ENCODE measurements at places on chromosomes 6 and 20.

GRCh38 chr6:20661721-20662120 is 127.5 kb downstream of the CDKAL1 start:
- DNase-seq: no peak

GRCh38 chr6:39803872-39804271 is 11.7 kb downstream of the DAAM2 start:
- no peak for DNase-seq

GRCh38 chr6:9315966-9316650 is 880.8 kb upstream of the SLC35B3 start:
- no peak for DNase-seq

DNA sequence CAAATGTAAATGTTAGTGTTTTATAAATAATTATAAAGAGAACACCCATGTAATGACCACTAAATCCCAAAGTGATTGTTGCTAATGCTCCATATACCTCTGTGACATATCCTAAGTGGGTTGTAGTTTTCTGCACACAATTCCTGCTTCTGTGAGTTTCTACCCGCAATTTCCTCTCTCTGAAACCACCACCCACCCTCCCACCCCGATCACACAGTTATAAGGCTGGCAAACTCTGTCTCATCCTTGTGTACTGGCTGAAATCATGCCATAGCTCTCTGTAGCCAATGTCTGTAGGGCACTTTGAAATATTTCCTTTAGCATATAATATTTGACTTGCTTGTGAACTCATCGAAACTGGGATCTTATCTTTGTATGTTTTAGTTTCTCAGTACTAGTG is 236.6 kb downstream of the PLCB1 start:
- no peak for DNase-seq

- peak; percentile 26 for DNase-seq
Measured at GRCh38 chr6:144131248-144131709, 19.0 kb upstream of the STX11 start.

DNA sequence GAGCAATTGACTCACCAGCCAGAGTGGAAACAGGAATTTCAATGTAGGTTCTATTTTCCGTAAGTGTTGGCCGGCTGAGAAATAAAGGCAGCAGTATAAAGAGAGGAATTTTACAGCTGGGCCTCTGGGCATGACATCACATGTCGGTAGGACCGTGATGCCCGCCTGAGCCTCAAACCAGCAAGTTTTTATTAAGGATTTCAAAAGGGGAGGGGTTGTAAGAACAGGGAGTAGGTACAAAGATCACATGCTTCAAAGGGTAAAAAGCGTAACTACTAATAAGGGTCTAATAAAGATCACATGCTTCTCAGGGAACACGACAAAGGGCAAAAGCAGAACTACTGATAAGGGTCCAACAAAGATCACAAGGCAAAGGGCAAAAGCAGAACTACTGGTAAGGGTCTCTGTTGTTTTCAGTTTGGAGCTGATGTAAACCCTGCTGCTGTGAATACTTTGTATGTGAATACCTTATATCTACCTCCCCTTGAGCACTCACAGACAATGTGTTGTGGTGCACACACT is 9.0 kb upstream of the TULP4 start:
- no peak for DNase-seq

GRCh38 chr20:61939691-61940360 is 125.9 kb downstream of the TAF4 start:
- no peak for DNase-seq

DNA sequence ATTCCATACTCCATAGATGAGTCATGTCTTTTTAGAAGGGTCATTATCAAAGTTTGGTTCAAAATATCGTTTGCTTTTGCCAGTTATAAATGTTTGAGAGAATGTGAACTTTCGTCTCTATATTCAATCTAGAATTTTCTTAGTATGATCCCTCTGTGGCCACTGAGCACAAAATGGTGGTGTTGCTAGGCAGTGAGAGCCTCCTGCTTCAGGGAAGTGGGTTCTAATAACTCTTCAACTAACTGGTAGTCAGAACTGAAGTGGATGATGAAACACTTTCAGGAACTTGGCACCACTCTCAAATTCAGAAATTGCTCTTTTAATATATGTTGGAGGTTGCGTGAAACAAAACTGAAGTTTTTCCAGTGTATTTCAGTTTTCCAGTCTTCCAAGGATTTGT is 125.0 kb upstream of the DOK5 start:
- no peak for DNase-seq

GRCh38 chr6:163705923-163706322 is 291.4 kb downstream of the QKI start:
- DNase-seq: no peak

GRCh38 chr6:14925699-14926026 is 320.2 kb upstream of the JARID2 start:
- no peak for DNase-seq

DNA sequence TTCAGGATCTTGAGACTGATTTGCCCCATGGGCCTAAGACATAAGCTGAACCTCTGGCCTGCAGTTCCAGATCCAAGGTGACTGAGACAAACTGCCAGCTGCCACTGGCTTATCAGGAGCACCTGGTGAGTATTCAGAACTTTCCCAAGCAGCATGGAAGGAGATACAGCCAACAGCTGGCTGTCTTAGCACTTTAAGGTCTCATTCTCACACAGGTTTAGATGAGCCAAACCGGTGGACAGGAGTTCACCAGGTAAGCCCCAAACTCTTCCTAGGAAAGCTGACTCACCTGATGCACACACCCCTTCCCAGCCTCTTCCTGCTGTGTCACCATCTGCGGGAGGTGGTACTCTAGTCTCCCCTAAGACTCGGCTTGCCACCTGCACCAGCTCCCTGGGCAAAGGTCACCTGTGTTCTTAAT is at the start of gene BANF2:
Gene BANF2, plus strand, starts transcription at position 36 of the 421 bp plus-strand sequence. CDS start 25,060 bp downstream, outside the sequence.
- no peak for DNase-seq

- DNase-seq: no peak
Measured at GRCh38 chr6:119482850-119483285, 133.3 kb upstream of the MAN1A1 start.

DNA sequence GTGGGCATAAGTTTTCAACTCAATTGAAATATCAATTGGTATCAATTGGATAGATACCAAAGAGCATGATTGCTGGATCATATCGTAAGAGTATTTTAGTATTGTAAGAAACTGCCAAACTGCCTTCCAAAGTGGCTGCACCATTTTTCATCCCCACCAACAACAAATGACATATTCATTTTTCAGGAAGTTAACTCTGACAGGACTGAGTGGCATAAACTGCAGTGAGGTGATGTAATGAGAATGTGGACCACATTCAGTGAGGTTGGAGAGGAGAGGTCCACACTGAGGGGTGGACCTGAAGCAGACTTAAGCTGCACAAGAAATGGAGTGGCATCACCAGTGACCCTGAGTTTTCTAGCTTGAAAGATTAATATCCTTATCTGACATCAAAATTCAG is 11.6 kb upstream of the CALHM6 start:
- no peak for DNase-seq

DNA sequence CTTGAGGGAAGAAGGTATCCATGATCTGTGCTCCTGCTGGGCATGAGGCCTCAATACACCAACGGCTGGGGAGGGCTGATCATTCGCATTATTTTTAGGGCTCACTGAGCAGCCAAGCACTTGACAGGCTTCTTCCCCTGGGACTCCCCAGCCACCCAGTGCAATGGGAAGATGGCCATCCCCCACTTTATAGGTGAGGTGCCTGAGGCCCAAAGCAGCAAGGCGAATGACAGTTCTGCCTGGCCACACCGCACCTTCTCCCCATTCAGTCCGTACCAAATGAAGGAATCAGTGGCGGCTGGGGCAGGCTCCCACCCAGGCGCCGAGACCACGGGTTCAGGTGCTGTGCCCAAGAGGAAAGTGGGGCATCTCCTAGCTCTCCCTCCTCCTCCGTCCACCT is 4.4 kb upstream of the FAM209A start:
- no peak for DNase-seq

- DNase-seq: no peak
Measured at GRCh38 chr6:86848986-86849385, 88.3 kb upstream of the HTR1E start.

DNA sequence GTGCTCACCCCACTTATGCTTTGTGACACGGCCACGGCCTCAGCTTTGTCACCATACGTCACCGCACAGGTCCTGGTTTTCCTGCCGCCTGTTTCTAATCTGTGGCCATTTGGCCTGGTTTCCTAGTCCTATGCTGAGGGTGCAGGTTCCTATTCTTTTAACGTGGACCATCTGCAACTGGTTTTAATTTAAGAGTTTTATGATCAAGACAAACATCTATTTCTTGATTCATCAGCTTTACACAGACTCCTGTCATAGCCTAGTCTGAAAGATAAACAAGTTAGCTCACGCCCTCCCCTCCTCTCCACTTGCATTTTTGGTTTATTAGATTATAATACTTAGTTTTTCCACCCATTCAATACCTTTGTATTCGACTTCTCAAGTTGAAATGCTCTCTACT is 97.5 kb upstream of the RPS6KA2 start:
- no peak for DNase-seq

- DNase-seq: no peak
Measured at GRCh38 chr6:95417856-95418255, 159.5 kb upstream of the MANEA start.

- DNase-seq: no peak
Measured at GRCh38 chr6:160417550-160417949, 69.4 kb downstream of the SLC22A3 start.

- no peak for DNase-seq
Measured at GRCh38 chr20:23083553-23084220, 2.4 kb downstream of the CD93 start.

- no peak for DNase-seq
Measured at GRCh38 chr6:743320-744096, 50.6 kb upstream of the EXOC2 start.

GRCh38 chr6:169188475-169188874 is 65.2 kb downstream of the THBS2 start:
- no peak for DNase-seq

- no peak for DNase-seq
Measured at GRCh38 chr6:113620386-113620785, 236.8 kb upstream of the MARCKS start.

DNA sequence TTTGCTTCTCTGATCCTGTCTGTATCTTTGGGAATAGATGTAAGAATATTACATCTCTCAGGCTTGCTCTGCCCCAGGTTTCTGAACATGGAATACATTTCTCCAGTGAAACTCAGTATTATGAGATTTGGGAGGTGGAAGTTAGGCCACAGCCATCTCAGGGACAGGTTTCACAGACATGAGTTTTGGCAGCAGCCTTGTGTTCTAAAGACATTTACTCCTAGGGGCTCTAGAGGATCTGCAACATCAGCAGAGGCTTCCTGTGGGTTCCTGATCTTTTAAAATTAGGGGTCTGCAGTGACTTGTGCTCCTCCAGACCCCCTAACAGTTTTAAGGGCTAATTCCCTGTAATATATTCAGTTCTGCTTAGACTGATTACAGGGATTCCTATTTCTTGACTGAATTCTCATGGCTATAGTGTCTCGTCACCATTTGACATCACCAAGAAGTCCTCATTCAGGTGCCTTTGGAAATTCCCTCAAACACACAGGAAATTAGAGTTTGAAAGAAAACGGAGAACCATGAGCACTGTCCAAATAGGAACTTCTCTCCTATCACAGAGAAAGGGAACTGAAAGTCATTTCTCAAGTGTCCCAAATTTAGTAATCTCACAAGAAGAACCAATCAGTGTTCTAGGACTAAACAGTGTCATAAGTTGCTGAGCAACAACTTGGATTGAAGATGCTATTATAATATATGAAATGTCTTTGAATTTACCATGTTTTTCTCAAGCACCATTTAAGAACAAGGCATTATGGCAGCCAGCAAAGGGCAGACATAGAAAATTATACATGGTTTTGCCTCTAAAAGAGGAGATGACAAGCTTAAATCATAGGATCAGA is 2.5 kb upstream of the HLA-DRA start:
- peak; percentile 34 for DNase-seq

- DNase-seq: no peak
Measured at GRCh38 chr6:168496997-168497331, 56.0 kb downstream of the SMOC2 start.

GRCh38 chr20:58898629-58899408 is 46.3 kb downstream of the GNAS start:
- no peak for DNase-seq

GRCh38 chr6:74976026-74976425 is 229.8 kb downstream of the COL12A1 start:
- no peak for DNase-seq

- DNase-seq: no peak
Measured at GRCh38 chr20:52231230-52231746, 39.7 kb upstream of the ZFP64 start.

DNA sequence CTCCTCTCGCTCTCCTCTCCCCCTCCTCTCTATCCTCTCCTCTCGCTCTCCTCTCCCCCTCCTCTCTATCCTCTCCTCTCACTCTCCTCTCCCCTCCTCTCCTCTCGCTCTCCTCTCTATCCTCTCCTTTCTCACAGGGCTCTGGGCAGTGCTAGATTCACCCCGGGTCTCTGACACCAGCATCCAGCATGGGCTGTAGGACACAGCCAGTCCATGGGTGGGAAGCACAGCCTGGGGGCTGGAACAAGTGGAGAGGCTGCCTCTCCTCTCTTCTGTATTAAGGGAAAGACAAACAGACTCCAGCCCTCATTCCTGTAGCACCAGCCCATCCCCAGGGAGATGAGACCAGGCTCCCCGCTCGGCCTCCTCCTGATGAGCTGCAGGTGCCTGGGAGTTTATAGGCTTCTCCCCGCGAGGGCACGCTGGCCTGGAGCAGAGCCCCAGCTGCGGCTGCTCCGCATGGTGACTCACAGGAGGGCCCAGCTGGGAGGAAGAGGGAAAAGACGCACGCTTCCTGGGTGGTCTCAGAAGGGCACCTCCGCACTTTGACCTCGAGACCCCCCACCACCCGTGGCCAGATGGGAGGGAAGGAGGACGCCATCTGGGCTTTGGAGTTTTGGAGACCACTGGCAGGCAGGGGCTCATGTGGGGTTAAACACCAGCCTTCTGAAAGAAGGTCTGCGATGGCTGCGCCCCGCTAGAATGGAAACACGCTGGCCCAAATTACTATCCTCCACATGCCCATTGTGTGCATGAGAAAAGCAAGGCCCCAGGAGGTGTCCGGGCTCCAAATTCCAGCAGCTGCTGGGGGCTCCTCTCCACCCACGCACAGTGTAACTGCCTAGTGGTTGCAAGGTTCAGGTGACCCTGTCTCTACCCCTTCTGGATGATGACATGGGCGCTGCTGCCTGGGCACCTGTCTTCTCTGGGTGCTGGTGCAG is 68.0 kb downstream of the BMP7 start:
- DNase-seq: no peak

GRCh38 chr6:106050538-106050937 is 35.6 kb upstream of the PRDM1 start:
- no peak for DNase-seq

- DNase-seq: no peak
Measured at GRCh38 chr20:62368976-62369814, 2.1 kb upstream of the LAMA5 start.

DNA sequence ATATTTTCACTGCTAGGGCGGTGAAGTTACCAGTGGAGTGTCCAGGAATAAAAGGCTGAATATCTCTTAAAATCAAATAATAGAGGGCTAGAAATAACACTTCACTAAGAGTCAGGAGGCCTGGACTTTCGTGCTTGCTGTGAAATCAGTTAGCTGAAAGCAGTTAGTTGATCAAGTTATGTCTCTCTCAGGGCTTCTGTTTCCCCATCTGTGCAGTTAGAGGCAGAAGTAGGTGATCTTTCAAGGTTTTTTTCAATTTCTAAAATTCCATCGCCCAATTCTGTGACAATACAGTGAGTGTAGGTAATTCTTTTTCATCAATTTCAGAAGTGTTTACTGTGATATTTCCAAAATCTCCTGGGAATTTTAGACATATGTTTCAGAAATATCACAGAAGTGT is 72.5 kb upstream of the GLP1R start:
- no peak for DNase-seq

GRCh38 chr6:161663682-161664081 is 389.8 kb upstream of the AGPAT4 start:
- DNase-seq: no peak

All from CD4-positive, CD25-positive, alpha-beta regulatory T cell (primary cell).